ENCODE measurements at places on chromosomes 6 and 20. TPM values are rescaled to one million over a fixed set of nuclear protein-coding genes. Genes with fewer than 3 reads are reported as not detected.

The PNISR gene
- 28.0 TPM for total RNA-seq

The SYNDIG1 gene
- total RNA-seq, result 2.7 TPM

The ENPP5 gene
- not detected for total RNA-seq

The C20orf144 gene
- total RNA-seq, result 0.13 TPM

The SLC22A3 gene
- 37.0 TPM for total RNA-seq

The TINAG gene
- not detected for total RNA-seq

The KCNK5 gene
- 1.0 TPM for total RNA-seq
